Upper lobe of left lung (tissue), 6 donors: ENCODE measurements at places on chromosomes 11 and 22. TPM values are rescaled to one million over a fixed set of nuclear protein-coding genes. Genes with fewer than 3 reads are reported as not detected.

GRCh38 chr22:48004936-48005335 is 1242.5 kb downstream of the TBC1D22A start:
- no peak for DNase-seq

DNA sequence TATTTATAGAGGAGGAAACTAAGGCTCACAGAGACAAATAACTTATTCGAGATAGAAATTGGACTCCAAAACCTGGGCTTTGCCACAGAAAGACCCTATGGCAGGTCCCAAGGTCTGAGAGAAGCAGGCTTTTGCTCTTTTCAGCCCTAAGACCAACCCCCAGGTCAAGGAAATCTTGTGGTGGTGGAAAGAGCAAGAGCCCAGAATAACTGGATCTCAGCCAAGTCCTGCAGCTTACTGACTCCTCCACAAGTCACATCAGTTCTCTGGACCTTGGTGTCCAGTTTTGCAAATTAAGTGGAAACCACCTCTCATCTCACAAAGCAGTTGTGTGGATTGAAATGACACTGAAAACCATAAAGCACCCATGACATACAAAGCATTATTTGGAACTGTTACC is 122.2 kb downstream of the C11orf58 start:
- DNase-seq, result no peak

The SMTNL1 gene
- total RNA-seq, result not detected

DNA sequence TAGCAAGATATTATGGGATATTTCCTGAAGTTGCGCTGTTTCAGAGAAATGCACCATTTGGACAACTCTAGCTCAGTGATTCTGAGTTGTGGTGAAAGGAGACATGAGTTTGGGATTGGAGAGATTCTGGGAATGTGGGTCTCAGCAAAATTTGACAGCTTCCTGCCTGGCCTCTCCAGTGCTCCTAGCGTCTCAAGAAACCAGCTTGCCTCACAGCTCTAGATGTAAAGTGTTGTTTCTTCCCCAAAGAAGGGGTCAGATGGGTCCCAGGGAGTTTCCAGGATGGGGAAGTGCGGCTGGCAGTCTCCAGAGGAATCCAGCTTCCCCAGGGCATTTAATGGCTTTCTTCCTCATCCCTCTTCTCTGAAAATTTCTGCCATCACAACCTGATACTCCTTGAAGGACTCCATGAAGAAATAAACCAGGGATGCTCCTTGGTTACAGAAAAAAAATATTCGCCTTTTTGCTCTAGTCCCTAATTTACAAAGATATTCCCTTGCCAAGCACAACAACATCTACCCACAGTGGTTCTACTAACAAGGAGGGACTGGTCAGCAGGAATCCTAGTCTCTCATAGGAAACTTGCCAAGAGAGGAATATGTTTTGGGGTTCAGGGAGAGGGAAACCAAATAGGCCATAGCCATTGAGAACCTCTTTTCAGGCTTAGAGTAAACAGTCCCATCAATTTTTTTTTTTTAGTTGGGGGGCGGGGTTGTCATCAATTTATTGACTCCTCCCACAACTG is 185.4 kb upstream of the E2F8 start:
- no peak for DNase-seq

DNA sequence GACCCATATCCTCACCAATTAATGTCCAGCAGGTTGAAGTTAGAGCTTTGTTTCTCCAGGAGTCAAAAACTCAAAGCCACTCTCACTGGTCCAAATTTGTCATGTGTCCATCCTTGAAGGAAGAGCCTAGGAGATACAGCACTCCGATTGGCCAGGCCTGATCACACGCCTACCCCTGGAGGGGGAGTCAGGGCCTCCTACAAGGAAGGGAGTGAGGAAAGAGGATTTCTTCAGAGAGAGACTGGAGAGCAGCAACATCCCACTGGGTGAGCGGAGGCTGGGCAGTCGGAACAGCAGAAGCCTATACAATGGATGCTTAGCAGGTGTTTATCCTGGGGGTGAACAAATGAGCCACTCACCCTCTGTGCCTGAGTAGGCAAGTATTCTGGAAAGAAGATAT is 113.9 kb downstream of the TRIM29 start:
- DNase-seq, result no peak

- no peak for DNase-seq
Measured at GRCh38 chr11:129976328-129976727, 26.3 kb downstream of the PRDM10 start.

DNA sequence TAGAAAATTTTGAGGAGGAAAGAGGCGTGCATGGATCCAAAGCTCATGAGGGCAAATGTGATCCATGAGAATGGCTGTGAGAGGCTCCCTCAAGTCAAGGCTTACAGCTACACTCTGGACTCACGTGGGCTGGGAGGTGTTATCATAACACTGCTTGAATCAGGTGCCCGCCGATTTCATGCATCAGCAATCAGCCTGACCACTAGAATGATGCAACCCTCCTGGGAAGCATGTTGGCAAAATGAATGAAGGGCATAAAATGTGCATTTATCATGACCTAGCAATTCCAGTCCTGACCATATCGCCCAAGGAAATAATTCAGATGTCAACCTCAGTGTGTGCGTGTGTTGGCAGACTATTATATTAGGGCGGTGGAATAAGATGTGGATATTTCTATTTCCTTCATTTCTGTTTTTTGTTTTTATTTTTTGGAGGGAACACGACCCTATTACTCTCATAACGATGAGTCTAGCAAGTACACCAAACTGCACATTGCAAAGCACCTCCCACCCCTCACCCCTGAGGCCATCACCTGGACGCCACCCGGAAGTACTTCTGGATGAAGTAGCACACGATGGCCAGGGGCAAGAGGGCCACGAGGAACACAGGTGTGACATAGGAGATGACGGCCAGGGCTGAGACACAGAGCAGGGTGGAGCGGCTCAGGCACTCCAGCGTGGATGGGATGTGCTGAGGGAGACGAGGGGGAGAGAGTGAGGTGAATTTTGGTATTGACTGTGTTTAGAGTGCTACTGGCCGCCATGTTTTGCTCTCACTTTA is 15.7 kb upstream of the KCNJ11 start:
- no peak for DNase-seq

GRCh38 chr11:115916608-115917007 is 412.4 kb upstream of the CADM1 start:
- peak; percentile 69 for DNase-seq

- DNase-seq, result no peak
Measured at GRCh38 chr22:17878186-17878694, 104.0 kb upstream of the BID start.

The MRGPRX4 gene
- not detected for total RNA-seq

The JAM3 gene
- 15.6 TPM for total RNA-seq

DNA sequence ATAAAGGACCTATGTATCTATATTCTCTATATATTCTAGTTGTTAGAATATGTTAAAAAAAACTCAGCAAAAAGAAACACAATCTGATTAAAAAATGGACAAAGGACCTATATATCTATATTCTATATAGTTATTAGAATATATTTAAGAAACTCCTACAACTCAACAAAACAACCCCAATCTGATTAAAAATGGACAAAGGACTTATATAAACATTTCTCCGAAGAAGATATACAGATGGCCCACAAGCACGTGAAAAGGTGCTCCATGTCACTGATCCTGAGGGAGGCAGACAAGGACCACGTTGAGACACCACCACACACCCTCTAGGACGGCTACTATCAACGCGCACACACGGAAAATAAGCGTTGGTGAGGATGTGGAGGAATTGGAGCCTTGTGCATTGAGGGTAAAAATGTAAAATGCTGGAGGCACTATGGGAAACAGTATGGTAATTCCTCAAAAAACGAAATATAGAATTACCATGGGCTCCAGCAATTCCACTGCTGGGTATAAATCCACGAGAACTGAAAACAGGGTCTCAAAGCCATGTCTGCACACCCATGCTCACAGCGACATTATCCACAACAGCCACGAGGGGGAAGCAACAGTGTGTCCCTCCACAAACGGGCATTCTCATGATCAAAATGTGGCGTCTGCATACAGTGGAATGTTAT is 22.7 kb downstream of the YPEL1 start:
- no peak for DNase-seq

DNA sequence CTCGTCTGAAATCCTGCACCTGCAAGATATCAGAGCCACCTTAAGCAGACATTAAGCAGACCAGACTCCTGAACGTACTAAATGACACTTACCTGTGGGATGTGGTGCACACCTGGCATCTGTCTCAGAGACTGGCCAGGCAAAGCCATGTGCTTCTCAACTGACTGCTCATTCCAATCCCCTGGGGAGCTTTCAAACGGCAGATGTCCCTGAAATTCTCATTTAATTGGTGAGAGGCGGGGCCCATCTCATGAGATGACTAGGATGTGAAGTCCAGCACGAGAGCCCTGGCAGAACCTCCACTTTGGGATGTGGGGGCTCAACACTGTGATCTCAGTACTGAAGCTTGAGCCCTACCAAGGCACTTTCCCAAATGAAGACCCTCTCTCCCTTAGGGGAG is 84.9 kb upstream of the HMGXB4 start:
- DNase-seq, result no peak

DNA sequence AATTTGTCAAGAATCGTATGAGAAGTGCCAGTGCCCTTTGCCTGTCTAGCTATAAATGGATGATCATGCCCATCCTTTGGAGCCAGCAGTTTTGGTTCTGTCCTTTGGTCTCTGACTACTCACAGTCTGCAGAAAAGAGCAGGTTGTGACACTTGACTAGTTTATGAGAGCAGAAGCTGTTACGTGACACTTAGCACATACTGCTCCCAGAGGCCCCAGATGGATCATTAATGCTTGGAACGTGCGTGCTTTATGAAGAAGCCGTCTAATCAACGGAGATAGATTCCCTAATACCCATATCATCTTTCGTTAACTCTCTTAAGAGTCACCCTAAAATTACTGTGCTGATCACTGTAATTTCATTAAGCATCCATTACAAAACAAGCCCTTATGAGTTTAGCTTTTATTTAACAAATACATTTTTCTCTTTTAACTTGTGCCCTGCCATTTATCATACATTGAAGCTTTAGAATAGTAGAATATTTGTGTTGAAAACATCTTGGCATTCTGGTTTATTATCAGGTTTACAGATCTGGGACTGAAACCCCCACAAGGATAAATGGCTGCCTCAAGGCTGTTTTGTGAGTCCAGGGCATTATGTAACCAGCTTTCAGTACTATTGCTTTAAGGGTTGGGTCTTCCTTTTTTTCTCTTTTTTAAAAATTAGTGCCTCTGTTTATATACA is 47.0 kb upstream of the ADORA2A start:
- no peak for DNase-seq

GRCh38 chr11:10694486-10695239 is 1.1 kb upstream of the IRAG1 start:
- DNase-seq, result no peak

- DNase-seq, result no peak
Measured at GRCh38 chr11:124536520-124536919, 6.9 kb downstream of the OR8B12 start.

The NELL1 gene
- total RNA-seq, result not detected

GRCh38 chr11:21048626-21049025 is 379.2 kb downstream of the NELL1 start:
- no peak for DNase-seq

The TMEM191C gene
- 2.7 TPM for total RNA-seq

The OR4C15 gene
- not detected for total RNA-seq

The MIEF1 gene
- total RNA-seq, result 35.3 TPM

- no peak for DNase-seq
Measured at GRCh38 chr22:38707346-38707745, 1.6 kb downstream of the GTPBP1 start.

DNA sequence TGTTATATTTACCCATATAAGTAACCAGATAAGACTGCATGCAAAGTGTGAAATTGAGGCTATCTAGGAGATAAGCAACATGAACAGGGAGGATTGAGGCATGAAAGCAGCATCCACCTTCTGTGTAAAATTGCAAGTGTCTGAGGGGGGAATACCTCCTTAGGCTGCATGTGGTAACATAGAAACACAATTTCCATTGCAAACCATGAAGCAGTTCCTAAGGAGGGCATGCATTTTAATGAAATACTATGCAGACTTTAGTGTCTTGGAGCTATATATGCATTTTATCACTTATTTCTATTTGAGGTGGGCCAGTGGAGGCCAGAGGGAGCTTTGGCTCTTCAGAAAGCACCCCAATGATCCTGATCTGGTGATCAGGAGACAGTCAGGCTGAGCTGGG is 160.2 kb downstream of the C11orf91 start:
- no peak for DNase-seq

DNA sequence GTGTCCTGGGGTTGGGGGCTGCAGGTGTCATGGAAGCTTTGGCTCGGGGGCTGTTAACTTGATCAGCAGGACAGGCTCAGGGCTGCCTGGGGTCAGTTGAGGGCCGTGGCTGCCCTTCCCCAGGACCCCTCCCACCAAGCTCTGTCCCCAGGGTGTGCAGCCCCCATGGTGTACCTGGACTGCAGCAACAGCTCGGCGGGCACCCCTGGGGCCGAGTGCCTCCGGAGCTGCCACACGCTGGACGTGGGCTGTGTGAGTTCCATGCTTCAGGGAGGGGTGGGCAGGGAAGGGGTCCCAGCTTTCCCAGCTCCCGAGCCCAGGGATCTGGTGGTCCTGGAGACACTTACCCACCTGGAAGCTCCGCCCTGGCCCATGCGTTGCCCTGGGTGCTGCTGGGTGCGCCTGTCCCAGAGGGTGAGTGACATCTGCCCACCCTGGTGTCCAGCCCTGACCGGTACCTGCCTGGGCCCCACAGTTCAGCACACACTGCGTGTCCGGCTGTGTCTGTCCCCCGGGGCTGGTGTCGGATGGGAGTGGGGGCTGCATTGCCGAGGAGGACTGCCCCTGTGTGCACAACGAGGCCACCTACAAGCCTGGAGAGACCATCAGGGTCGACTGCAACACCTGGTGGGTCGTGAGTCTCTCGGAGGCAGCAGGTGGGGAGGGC is 11.3 kb downstream of the MUC5B start:
- DNase-seq, result peak; percentile 72

DNA sequence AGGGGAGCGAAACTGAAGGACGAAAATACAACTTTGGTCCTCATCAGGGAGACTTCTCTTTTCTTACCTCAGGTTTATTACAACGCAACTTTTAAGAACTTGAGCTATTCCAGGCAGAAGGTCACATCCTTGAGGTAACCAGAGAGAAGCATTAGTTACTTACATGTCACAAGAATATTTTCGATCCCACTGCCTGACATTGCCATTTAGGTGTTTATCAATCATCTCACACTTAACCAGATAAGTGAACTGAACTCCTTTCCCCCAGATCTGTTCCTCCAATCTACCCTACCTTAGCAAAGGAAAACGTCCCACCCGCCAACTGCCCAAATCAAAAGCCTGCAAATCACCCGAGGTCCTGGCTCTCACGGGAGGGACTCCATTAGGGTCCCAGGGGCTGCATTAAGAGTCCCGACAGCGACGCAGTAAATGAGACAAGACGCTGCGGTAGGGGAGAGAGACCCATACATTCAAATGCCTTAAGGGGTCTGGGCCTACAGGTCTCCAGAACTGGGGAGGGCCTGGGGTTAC is 734 bp downstream of the ZNF280B start:
- DNase-seq, result no peak
